Stimulated activated CD4-positive, alpha-beta T cell treated with anti-CD3 and anti-CD28 coated beads, Interleukin-1b, Interleukin-23, amount 100 ng/mL, for 4 hours (primary cell): ENCODE measurements at places on chromosomes 5 and 9.

DNA sequence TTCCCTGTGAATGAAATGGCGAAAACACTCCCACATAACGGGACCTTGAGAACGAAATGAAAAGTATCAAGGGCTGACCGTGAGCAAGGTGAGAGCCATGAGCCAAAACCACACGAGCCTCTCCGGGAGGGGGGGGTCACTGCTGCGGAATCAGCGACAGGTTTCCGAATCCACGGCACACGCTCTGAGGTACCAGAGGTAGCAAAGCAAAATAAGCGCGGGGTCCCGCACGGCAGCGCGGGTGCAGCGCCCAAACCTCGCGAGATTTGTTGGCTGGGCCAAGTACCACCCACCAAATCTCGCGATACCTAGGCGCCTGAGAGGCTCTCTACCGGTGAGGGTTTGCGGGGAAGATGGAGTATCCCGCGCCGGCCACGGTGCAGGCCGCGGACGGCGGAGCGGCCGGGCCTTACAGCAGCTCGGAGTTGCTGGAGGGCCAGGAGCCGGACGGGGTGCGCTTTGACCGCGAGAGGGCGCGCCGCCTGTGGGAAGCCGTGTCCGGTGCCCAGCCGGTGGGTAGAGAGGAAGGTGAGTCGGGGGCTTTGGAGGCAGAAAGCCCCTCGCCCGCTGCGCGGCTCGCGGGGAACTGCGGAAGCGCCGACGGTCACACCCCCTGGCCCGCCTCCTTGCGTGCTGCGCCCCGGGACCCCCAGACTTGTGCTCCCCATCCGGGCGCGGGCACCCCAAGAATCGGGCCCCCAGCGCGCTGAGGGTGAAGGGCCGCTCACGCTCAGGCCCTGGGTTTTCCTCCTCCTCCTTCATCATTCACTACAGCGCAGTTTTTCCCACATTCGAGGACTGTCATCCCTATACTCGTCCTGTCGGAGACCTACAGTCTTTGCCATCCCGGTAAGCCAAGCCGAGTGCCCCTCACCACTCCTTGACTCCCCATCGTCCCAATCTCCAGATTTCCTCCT lies at the start of gene ZNF346:
TSS of gene ZNF346 (plus strand) at position 311 of the 917 bp plus-strand sequence. CDS start at position 354, 43 bp downstream.
- peak; percentile 87 for DNase-seq

DNA sequence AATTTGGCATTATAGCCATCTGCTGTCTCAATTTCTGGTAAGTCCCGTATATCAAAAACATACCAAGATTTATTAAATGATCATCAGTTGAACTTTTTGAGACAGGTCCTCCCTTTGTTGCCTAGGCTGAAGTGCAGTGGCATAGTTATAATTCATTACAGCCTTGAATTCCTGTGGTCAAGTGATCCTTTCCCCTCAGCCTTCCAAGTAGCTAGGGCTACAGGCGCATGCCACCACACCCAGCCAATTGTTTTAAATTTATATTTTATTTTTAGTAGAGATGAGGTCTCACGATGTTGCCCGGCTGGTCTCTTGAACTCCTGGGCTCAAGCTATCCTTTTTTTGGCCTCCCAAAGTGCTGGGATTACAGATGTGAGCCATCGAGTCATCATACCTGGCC lies 418.9 kb downstream of the ARHGEF28 start:
- DNase-seq, result no peak

- DNase-seq, result no peak
These were observed 16.2 kb downstream of the LAMC3 start for GRCh38 chr9:131024978-131025868.

GRCh38 chr9:95044731-95045508 lies 272.6 kb downstream of the FANCC start:
- DNase-seq, result no peak

DNA sequence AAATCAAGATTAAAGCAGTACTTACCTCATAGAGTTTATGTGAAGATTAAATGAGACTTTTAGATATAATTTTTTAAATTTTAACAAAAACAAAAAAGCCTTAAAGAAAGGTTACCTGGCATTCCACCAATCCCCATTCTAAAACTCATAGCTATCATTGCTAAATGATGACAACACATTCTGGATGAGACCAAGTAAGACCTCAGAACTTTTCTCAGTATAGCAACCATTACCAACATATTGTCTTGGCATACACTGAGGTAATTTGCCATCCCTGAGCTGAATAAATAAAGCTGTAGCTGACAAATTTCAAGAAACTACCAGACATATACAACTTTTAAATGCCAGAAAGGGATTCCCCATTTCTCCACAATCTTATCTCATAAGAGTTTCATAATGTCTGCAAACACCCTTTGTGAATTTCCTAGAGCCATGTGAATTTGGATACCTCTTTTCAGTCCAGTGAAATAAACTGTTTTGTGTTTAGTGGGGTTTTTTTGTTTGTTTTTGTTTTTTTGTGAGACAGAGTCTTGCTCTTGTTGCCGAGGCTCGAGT lies 29.5 kb downstream of the RANBP3L start:
- no peak for DNase-seq

- DNase-seq, result no peak
These were observed 36.0 kb downstream of the ANP32B start for GRCh38 chr9:98019098-98019497.

- DNase-seq, result no peak
These were observed 12.1 kb downstream of the RHOBTB3 start for GRCh38 chr5:95743232-95743631.

DNA sequence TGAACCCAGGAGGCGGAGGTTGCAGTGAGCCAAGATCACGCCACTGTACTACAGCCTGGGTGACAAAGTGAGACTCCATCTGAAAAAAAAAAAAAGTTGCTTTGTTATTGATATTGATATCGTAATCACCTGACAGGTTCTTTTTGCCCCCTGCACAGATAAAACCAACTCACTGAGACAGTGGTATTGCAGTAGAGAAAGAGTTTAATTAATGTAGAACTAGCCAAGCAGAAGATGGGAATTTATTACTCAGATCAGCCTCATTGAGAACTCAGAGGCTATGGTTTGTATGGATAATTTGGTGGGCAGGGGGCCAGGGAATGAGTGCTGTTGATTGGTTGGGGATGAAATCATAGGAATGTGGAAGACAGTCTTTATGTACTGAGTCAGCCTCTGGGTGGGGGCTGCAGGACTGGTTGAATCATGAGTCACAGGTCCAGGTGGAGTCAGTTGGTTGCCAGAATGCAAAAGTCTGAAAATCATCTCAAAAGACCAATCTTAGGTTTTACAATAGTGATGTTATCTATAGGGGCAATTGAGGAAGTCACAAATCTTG lies 35.8 kb upstream of the MEGF10 start:
- no peak for DNase-seq

- no peak for DNase-seq
These were observed 16.2 kb upstream of the PTGS1 start for GRCh38 chr9:122354536-122355199.

GRCh38 chr5:152529440-152529839 lies 124.4 kb upstream of the NMUR2 start:
- no peak for DNase-seq

- DNase-seq, result no peak
These were observed 10.2 kb downstream of the OR13J1 start for GRCh38 chr9:35859990-35860339.

- no peak for DNase-seq
These were observed 13.8 kb downstream of the ABO start for GRCh38 chr9:133261103-133261752.
